ENCODE measurements at places on chromosomes 3 and 15.

DNA sequence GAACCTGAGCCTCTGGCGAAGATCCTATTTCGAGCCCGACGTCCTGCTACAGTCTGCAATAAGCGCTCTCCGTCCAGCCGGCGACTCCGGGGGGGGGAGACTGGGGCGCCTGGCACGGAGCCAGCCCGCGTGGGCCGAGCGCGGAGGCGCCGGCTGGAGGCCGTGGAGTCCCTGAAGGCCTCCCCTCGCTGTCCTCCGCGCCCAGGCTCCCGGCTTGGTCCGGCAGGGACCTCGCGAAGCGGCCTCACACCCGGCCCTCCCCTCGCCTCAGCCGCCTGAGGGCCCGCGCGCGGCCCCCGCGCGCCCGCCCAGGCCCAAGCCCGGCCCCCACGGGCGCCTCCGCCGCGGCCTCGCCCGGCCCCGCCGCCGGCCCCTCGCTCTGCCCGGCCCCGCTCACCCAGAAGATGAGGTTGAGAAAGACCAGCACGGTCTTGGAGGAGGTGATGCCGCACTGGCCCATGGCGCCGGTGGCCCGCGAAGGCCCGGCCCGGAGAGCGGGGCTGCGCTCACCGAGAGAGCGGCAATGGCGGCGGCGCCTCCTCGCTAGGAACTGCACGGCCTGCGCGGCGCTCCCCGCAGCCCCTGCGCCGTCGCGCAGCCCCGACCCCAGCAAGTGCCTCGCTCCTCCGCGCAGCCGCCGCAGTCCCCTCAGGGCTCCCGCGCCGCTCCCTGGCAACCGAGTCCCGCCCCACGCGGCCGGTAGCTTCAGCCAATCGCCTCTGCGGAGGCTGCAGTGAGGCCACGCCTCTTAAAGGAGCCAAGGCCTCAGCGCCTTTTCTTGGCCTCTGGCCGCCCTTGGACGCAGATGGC is at the start of gene TSPAN3:
Gene TSPAN3, minus strand, starts transcription at position 615 of the 810 bp plus-strand sequence. Its CDS starts 155 bp downstream, at position 460.
- DNase-seq = peak; percentile 74

DNA sequence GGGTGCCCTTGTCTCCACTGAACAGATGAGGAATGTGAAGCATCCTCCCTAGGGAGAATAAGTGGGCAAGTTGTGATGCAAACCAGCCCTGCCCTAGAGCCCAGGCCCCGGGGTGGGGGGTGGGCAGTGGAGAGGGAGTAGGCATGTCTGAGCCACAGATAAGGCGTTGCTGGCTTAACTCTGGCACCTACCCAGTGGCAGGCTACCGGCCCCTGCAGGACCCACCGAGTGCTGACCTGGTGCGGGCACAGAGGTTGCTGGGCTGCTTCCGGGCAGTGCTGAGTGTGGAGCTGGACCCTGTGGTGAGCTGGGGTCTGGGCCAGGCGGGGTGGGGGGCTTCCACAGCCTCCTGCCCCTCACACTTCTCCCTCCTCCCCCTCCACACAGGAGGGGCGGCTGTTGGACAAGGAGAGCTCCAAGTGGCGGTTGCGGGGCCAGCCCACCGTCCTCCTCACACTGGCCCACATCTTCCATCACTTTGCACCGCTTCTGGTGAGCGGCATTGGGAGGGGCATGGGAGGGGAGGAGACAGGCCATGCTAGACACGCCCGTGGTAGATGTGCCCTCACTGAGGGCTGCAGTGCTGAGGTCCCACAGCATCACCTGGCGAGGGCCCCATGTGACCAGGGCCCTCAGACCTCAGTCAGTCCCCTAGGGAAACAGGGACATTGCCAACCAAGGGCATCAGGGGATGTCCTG is 10.1 kb downstream of the RNF123 start:
- DNase-seq = no peak

- DNase-seq = no peak
Measured at GRCh38 chr3:31053299-31053698, 158.8 kb upstream of the GADL1 start.

- DNase-seq = no peak
Measured at GRCh38 chr3:156673732-156674045, 701 bp upstream of the TIPARP start.

DNA sequence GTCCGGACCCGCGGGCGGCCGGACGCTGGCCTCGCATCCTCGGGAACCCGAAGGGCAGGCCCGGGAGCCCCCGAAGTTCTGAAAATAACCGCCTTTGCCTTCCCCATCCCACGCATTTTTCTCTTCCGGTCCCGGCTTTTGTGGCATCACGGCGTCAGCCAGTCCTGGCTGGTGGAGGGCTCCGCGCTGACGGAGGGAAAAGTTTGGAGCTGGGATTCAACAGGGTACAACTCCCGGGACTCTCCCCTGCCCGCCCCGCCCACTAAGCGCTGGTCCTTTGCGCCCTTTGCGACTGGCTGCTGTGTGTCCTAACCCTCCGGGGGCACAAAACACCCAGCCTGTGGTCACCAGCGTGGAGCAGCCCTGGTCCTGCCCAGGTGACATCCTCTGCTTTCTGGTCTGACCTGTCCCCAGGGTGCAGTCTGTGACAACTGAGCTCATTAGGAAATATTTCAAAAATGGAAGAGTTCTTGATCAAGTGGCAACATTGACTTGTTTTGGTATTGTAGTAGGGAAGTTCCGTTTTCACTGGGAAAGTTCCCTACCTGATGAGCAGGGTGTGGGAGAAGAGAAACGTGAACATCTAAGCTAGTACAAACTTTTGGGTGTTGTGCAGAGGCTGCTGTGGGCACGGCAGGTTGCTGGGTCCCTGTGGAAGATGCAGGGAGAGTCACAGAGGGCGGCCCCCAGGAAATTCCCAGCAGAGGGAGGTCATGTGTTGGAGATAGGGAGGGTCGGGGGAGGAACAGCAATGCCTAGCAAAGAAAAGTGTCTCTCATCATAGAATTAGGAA is 775 bp downstream of the ARNT2 start:
- no peak for DNase-seq

DNA sequence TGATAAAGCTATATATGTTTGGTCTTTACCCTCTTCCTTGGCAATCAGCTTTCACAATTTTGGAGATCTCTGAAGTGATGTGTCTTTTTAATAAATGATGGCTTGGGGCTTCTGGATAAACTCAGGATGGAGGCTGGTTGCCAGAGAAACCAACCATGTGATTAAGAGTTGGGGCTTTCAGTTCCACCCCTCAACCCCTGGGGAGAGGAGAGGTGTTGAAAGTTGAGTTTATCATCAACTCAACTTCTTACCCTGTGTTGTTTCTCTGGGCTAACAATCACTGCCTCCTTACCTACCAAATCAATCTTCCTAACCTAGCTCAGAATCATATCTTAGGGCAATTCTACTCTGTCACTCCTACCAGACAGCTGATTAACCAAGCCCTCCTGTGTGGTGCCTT is 735.8 kb downstream of the ZPLD1 start:
- DNase-seq = no peak

DNA sequence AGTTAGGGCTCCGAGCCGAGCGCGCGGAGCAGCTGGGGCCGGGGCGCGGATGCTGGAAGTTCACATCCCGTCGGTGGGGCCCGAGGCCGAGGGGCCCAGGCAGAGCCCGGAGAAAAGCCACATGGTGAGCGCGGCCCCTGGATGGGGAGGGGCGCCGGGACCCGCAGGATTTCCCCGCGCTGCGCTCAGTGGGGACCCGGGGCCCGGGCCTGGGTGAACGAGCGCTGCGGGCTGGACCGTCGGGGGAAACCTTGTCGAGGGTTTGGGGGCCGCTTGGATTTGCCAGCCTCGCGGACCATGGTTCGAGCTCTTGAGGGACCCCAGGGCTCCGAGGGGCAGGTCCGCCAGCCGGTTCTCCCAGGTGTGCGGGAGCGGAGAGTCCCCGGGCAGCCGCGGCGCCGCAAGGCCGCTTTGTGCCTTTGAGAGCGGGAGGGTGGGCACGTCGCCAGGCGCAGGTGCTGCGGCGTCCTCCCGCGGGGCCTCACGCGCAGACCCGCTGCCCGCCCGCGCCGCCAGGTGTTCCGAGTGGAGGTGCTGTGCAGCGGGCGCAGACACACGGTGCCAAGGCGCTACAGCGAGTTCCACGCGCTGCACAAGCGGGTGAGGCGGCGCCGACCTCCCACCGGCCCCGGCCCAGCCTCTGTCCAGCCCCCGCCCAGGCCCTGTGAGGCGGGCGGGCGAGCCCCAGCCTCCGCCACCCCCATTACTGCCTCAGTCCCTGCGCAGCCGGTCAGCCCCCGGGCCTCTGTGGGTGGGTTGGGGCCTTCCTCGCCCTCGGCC is at the start of gene SNX22:
Gene SNX22, plus strand, starts transcription at position 5 of the 780 bp plus-strand sequence. Its CDS starts 45 bp downstream, at position 50.
- no peak for DNase-seq

DNA sequence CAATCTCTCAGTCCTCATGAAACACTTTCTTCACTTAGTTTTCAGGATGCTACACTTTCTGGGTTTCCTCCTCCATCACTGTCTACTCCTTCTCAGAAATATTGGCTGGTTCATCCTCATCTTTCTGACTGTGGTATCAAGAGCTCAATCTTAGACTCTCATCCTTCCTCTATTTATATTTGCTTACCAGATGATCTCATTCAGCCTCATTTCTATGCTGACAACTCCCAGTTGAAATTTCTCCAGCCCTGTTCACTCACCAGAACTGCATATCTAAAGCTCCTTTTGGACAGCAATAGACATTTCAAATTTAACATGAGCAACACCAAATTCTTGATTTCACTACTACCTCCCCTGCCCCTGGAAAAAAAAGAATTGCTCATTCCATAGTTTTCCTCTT is 48.0 kb upstream of the FBN1 start:
- DNase-seq = no peak

DNA sequence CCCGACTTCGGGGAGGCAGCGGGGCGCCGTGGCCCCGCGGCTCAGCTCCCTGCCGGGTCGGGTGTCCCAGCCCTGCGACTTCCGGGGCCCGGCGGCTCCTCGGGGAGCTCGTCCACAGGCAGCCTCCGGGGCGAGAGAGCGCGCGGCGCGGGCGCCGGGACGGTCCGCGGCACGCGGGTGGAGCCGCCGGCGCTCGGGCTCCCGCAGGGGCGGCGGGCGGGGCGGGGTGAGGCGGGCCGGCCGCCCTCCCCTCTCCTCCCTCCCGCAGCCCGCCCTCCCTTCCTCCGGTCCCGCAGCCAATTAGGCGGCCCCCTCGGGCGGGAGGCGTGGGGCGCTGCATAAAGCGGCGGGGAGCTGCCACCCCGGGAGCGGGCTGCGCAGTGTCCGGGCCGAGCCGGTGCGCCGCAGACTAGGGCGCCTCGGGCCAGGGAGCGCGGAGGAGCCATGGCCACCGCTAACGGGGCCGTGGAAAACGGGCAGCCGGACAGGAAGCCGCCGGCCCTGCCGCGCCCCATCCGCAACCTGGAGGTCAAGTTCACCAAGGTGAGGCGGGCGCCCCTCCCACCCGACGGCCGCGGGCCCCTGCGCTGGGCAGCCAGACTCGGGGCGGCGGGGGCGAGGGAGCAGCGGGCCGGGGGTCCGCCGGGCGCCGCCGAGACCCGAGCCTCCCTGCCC is at the start of gene ALDH1A3:
Gene ALDH1A3, plus strand, starts transcription at position 368 of the 675 bp plus-strand sequence. Its CDS starts 77 bp downstream, at position 445.
- peak; percentile 16 for DNase-seq

DNA sequence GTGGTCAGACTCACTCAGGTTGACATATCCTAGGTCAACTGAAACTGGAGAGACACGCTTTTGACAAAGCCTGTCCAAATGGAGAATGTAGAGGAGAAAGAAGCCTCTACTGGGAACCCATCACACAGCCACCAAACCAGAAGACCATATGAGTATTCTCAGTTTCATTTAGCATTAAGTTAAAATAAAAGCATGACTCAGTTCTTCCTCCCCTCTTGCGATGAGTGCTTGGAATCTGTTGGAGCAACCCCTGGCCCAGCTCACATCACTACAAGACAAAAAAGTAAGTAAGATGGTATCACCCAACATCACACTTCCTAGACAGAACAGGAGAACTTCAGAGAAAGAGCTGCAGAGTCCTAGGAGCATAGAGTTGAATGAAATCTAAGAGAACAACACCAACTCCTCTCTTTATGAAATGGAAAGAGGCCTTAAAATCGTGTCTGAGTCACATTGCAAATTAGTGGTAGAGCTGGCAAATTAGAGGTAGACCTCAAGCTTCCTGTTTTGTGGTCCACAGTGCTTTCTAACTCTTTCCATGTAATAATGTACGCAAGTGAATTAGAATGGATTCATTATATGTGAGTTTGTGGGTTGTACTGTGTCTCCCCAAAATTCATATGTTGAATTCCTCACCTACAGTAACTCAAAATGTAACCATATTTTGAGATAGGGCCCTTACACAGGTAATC is 51.2 kb downstream of the FGF12 start:
- DNase-seq = no peak

- DNase-seq = no peak
Measured at GRCh38 chr3:129978123-129978522, 3.6 kb downstream of the TRH start.

GRCh38 chr15:62931650-62932049 is 110.9 kb upstream of the TPM1 start:
- DNase-seq = no peak

- no peak for DNase-seq
Measured at GRCh38 chr3:195559723-195560409, 16.7 kb upstream of the PPP1R2 start.

DNA sequence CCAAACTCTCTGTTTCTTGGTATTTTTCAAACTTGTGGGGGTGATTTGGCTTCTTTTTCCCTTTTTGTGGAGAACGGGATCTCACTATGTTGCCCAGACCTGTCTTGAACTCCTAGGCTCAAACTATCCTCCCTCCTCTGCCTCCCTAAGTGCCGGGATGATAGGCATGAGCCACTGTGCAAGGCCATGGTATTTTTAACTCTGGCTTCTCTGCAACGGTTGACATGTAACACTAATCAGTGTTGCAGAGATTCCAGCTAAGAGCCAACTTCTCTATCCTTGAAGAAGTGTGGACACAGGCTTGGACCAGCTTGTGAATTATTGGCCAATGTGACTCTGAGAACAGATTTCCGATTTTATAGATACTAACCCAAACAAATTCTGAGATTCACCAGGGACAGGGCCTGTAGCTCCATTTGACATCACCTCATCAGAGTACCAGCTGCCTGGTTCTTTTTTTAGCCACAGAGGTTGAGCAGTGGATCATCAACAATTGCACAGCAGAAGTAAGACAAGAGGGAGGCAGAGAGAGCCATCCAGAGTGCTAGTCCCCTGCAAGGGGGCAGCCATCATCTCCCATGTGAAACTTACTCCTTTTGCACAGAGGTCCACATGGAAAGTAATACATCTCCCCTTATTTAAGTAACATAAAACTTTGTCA is 98.1 kb upstream of the SYNPR start:
- DNase-seq = no peak

DNA sequence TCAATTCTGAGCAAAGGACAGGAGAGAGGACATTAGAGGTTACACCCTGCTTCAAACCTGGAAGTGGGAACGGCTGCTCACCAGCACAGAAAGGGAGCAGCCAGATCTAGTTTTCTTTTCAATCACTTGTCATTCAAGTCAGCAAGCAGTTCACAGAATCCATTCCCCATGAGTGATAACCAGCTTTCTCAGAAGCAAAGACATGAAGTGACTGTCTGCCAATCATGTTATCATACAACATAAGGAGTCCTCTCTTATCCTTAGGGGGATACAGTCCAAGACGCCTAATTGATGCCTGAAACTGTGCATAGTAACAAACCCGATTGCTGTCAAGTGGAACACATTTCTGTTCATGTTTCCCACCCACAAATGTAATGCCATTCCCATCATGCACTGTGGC is 54.7 kb downstream of the FAM98B start:
- no peak for DNase-seq

GRCh38 chr3:60759439-60759838 is 491.8 kb downstream of the FHIT start:
- DNase-seq = no peak

GRCh38 chr3:184145111-184145524 is 10.0 kb downstream of the EIF2B5 start:
- DNase-seq = no peak

All from AG04450 (cell line).